ENCODE measurements at places on chromosomes 13 and 19.

DNA sequence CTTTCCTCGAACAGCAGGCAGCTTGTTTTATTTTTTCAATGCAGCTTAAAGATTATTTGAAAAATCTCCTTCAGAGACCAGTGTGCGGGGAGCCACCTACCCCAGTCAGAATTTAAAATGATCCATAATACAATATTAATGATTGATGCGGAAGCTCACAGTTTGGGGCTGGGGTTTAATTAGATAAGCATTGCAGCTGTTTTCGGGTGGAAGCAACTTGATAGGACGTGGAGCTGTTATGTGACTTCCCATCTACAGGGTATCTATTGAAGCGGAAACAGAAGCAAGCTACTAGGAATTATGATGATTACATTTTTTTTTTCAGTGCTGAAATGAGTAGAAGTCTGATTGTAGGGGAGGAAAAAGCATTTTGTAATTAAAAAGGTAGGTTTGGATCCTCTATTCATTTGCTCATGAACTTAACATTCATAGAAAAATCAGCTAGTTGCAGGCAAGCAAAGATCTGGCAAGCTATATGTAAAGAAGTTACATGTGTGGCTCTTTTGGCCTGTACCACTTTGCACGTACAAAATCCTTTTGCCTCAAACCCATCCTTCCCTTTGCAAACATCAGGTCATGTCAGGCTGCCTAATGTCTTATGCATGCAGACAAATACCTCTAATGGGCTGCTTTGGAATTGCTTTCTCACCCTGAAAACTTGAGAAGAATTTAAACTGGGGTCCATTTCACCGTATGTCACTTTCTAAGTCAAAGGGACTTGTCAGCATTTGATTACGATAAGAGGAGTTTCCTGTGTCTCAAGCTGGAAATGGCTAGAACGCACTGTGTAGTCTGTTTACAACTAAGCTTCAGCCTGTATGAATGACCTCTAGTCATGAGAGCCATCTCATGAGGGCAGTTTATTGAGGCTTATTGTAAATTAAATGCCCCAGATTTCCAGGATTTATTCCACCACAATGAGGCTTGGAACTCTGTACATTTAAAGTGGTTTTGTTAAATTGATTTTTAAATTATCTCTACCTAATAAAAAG lies 267.1 kb upstream of the TMTC4 start:
- DNase-seq: no peak

GRCh38 chr19:47176071-47176626 lies 45.5 kb downstream of the SAE1 start:
- DNase-seq: no peak

GRCh38 chr13:46629811-46630413 lies 76.9 kb downstream of the LRCH1 start:
- no peak for DNase-seq

DNA sequence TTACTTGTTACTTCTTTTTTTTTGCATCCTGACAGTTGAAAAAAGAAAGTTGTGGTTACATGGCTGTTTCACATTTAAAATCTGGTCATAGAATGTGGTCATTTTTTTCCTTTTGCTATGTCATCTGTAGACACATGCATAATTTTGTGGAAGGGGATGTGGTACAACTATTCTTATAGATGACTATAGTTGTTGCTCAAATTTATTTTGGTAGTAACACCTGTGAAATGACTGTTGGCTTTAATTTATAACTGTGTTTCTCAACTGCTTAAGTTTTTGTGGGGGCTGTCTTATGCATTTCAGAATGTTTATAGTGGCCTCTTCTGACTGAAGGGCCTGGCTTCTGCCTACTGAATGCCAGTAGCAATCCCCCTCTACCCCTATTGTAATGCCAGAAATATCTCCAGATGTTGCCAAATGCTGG lies 130.5 kb downstream of the PAN3 start:
- no peak for DNase-seq

GRCh38 chr19:13986348-13986904 lies 19.7 kb downstream of the RFX1 start:
- DNase-seq: no peak

GRCh38 chr19:8505680-8506401 lies 3.4 kb upstream of the PRAM1 start:
- no peak for DNase-seq

DNA sequence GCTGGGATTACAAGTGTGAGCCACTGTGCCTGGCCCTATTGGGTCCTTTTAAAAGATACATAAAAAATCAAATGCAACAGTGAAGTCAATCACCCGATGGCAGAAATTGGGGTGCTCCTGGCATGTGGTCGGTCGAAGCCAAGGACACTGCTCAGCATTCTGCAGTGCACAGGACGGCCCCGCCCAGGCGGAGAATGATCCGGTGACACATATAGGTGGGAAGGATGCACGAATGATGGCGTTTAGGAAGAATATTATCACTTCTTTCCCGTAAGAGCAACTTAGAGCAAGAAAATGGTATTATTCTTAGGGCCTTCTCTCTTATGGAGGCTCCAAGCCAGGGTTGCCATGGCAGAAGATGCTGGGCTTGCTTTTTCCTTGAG lies 3.2 kb upstream of the GP6 start:
- no peak for DNase-seq

GRCh38 chr19:28960986-28961705 lies 251.8 kb downstream of the UQCRFS1 start:
- DNase-seq: no peak

GRCh38 chr19:42170715-42171114 lies 38.5 kb upstream of the POU2F2 start:
- DNase-seq: no peak

DNA sequence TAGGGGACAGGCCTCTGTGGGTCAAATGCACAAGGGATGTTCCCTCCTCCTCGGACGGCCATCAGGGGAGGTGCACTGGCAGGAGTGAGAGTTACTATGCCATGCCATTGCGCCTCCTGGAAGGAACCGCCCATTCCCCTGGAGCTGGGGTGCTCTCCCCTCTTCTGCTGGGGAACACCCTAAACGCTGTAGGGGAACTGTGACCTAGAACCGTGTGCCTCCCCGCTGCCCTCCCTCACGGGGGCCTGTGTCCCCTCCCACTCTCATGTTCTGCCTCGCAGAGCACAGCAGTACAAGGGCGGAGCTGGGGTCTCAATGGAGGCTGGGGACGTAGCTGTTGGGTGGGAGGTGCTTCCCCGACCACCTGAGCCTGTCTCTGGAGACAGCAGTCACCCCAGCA lies 17.2 kb upstream of the CRTC1 start:
- DNase-seq: no peak

GRCh38 chr19:18542941-18543813 lies at the start of gene FKBP8:
TSS of gene FKBP8 (minus strand) at chr19:18543573. CDS start at chr19:18541970, 1,603 bp downstream.
- peak; percentile 47 for DNase-seq

- no peak for DNase-seq
Measured at GRCh38 chr13:51278426-51279130, 56.4 kb downstream of the FAM124A start.

- DNase-seq: peak; percentile 89
Measured at GRCh38 chr13:93226623-93227279, at the start of gene GPC6. TSS of gene GPC6 (plus strand) at chr13:93226807.

GRCh38 chr13:35549481-35549880 lies 73.0 kb upstream of the MAB21L1 start:
- DNase-seq: peak; percentile 54

GRCh38 chr19:5131506-5132205 lies 162.7 kb downstream of the KDM4B start:
- DNase-seq: no peak

DNA sequence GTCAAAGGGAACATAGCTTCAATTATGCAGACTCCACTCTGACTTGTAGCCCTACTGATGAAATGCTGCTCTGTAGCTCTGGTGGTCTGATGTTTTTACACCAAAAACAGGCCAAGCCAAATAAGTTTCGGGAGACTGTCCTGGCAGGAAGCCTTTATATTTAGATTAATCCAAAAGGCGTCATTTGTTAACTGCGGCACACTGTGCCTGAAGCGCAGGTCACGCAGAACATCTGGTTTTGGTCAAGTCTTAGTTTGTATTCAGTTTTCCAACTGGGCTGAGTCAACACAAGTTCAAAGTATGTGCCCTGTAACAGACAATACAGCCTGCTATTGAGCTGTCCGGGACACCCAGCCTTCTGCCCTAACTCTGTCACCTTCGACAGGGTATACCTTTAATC lies 154.6 kb upstream of the IPO5 start:
- DNase-seq: no peak

GRCh38 chr13:98175823-98176222 lies 1.2 kb downstream of the RNF113B start:
- DNase-seq: no peak

GRCh38 chr13:27442797-27443196 lies 7.6 kb downstream of the MTIF3 start:
- no peak for DNase-seq

DNA sequence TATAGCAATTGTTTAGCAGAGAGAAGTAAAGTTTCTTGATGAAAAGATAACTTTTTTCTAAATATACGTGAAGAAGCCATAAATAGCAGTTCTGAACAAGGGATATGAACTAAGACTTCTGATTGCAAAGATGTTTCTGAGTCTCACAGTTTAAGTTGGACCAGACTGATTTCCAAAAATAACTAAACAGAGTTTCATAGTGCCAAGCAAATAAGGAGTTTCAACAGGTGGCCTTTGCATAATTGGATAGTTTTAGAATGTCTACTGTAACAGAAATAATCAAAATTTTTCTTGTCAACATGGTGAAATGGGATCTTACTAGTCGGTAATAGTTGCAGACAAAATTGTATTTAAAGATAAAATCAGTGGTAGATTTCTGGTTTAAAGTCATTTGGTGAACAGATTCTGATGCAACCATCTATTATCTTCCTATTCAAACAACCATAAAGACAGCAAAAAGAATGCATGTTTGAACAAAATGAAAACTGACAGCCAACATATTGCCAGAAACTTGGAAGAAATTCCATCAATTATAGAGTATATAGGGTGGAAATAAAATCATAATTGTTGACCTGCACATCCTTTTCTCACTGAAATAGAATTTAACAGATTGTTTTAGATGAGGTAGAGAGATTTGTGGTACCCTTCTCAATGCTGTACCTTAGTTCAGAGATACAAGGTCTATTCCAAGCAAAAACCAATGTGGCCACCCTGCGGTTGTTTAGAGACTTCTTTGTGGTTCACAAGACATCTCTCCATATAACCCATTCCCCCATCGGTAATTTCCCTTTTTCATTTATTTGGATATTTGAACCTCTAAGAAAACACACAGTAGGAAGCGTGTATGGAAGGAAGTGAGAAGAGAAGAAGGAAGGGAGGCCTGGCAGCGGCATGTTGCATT lies 275.3 kb downstream of the COG6 start:
- no peak for DNase-seq

DNA sequence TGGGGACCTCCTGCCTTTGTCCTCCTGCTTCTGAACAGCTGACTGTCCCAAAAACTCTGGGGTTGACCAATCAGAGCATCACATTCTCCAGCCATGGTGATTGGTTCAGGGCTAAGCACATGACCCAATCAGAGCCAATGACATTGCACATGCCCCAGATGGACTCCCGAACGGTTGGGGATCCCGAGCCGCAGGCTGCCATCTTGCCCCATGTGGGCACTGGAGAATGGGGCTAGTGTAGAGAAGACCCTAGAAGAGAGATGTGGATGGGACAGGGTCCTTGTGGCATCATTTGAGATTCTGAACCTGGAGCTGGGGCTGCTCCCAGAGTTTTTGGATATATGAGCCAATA lies 31.3 kb upstream of the PEPD start:
- DNase-seq: no peak

DNA sequence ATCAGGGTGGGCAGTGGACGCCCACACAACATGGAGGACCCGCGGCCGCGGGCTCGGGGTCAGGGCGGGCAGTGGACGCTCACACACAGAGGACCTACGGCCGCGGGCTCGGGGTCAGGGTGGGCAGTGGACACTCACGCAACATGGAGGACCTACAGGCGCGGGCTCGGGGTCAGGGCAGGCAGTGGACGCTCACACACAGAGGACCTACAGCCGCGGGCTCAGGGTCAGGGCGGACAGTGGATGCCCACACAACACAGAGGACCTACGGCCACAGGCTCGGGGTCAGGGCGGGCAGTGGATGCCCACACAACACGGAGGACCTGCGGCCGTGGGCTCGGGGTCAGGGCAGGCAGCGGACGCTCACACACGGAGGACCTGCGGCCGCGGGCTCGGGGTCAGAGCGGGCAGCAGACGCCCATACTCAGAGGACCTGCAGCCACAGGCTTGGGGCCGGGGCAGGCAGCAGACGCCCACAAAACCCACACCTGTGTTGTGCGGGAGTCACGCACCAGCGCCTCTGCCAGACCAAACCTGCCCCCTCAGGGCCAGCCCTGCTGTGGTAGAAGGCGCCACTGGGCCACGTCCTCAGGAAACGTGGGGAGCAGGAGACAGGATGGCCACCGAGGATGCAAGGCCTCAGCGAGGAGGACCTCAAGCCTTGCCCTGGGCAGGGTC lies 27.6 kb upstream of the C13orf46 start:
- DNase-seq: no peak

Data from skeletal muscle cell (primary cell).